ENCODE measurements at places on chromosomes 6 and 20.

GRCh38 chr6:13433709-13434121, 53.7 kb downstream of the GFOD1 start:
- no peak for DNase-seq

- DNase-seq, result no peak
Observed at GRCh38 chr20:42510686-42511085, 679.0 kb downstream of the PTPRT start.

GRCh38 chr6:13696226-13696625, 15.4 kb downstream of the RANBP9 start:
- DNase-seq, result peak; percentile 57

- no peak for DNase-seq
Observed at GRCh38 chr6:42916288-42916687, 435 bp downstream of the PTCRA start.

- DNase-seq, result peak; percentile 52
Observed at GRCh38 chr6:27293436-27294098, 18.5 kb downstream of the POM121L2 start.

DNA sequence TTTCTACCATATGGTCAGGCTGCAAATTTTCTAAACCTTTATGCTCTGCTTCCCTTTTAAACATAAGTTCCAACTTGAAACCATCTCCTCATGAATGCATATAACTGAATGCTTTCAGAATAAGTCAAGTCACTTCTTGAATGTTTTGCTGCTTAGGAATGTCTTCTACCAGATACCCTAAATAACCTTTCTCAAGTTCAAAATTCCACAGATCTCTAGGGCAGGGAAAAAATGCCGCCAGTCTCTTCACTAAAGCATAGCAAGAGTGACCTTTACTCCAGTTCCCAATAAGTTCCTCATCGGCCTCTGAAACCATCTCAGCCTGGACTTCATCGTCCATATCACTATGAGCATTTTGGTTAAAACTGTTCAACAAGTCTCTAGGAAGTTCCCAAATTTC, 1011.2 kb upstream of the CITED2 start:
- no peak for DNase-seq
